ENCODE measurements at places on chromosomes 1 and 21.

GRCh38 chr1:11650331-11650991 lies 3.8 kb downstream of the FBXO2 start:
- DNase-seq, result peak; percentile 66

GRCh38 chr1:158099185-158099584 lies 81.5 kb upstream of the CD1D start:
- DNase-seq, result no peak

- no peak for DNase-seq
Observed at GRCh38 chr21:32350211-32350980, 42.4 kb downstream of the URB1 start.

- DNase-seq, result no peak
Observed at GRCh38 chr1:48629867-48630266, 146.8 kb downstream of the BEND5 start.

- DNase-seq, result no peak
Observed at GRCh38 chr1:74775735-74776134, 42.8 kb downstream of the TYW3 start.

GRCh38 chr1:226474443-226475141 lies 66.7 kb upstream of the PARP1 start:
- no peak for DNase-seq

- DNase-seq, result peak; percentile 51
Observed at GRCh38 chr1:58515794-58516401, 30.6 kb downstream of the OMA1 start.

DNA sequence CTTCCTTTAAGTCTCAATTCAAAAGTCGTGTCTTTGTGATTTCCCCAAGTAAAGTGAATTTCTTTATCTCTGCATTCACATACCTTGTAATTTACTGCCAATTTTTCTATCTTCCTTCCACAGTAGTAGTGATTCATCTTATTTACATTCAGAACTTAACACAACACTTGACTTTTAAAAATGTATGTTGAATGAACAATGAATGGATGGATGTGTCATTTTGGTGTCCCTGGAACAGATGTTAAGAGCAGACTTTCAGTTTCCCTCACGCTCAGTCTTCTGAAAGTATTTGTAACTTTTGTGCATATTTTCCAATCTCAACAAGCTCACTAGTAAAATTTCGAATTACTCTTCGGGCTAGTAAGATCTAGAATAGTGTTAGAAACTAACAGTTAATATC lies 352.0 kb downstream of the HHIPL2 start:
- DNase-seq, result no peak

Data from prostate gland (tissue), 2 donors.